Activated T-cell treated with anti-CD3 and anti-CD28 coated beads, Interleukin-2, amount 50 U/mL, for 48 hours (primary cell): ENCODE measurements at places on chromosomes 1 and 21.
A peak's percentile ranks its signal among the peaks of the same experiment; 100 is the strongest.

DNA sequence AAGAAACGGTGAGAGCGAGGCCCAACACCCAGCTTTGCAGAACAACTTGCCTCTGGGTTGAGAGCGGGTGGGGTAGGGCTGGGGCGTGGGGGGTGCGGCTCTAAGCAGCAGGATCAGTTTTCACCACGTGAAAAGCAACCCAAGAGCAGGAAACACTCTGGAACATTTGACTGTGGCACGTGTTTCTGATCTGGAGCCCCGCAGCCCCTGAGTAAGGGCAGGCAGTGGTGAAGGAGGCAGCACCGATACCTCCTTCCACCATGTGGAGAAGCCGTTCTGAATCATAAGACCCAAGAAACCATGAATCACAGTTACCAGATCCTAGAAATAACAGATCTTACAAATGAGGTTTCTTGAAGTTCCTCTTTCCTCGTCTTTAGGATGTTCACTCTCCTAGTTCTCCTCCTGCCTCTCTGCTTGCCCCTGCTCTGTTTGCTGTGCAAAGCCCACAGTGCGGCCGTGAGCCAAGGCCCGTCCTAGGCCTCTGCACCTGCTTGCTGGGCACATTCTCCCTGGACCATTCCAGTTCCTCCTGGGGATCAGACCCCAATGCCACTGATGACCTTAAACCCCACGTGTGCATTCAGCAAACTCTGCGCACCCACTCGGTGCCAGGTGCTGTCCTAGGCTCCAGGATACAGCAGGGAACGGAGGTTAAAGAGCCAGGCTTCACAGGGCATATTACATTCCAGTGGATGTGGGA, 31.9 kb downstream of the SLC1A7 start:
- peak; percentile 59 for DNase-seq

GRCh38 chr1:166302989-166303758, 136.4 kb upstream of the FAM78B start:
- no peak for DNase-seq

- no peak for DNase-seq
These were observed 52.7 kb downstream of the TRIM33 start for GRCh38 chr1:114458237-114458777.

GRCh38 chr1:36109041-36109679, 15.9 kb downstream of the COL8A2 start:
- peak; percentile 60 for DNase-seq

DNA sequence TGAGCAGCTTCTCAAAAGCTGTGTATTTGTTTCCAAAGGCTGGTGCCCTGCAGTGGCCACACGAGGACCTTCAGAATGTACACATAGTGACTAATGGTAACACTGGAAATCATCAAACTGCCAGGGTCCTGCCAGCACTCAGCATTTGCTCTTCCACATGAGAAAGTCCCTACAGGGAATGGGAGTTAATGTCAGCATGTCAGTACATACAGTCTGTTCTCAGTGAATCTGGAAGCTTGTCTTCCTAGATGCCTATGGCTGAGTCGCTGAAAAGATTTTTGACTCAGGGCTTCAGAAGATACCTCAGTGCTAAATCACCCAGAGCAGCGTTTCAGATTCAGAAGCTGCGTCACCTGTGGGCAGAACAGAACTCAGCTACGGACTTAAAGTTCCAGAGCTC, 108.2 kb downstream of the CDC7 start:
- DNase-seq = no peak

- DNase-seq = no peak
These were observed 17.8 kb upstream of the CHRM3 start for GRCh38 chr1:239368436-239369109.

- DNase-seq = no peak
These were observed 12.8 kb upstream of the FUBP1 start for GRCh38 chr1:77991638-77992037.

DNA sequence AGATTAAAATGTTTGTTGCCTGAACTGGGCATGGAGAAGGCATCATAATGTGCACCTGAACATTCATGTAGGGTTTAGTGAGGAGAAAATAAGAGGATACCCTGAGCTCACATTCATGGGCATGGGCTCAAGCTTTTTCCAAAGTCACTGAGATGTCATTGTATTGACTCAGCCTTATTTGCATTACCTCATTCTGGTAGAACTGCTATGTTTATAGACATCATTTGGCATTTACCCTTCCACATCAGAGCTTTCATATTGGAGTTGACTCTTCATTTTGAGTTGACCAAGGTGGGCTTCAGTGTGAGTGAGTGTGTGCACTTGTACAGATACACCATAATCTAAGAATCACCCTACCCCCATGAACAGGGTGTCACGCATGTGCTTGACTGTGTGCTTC, 143.2 kb downstream of the PBX1 start:
- DNase-seq = no peak

DNA sequence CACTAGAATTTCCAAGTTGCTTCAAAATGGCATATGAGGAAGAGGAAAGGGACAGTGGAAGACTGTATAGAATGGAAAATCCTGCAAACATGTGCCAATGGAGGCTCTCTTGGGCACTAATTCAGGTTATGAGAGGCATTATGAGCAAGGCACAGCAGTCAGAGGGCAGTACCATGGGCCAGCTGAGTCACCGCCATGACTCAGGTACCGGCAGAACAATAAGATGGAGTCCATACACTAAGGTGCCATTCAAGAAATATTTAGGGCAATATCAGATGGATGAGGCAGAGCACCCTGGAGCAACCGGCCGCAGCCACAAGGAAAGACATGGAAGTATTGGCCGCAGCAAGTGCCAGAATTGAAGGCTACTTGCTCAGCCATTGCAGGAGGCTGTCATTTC, 25.6 kb upstream of the VAV3 start:
- DNase-seq = no peak

GRCh38 chr1:211885747-211886522, 55.4 kb upstream of the LPGAT1 start:
- no peak for DNase-seq
